ENCODE measurements at places on chromosomes 1 and 21.

DNA sequence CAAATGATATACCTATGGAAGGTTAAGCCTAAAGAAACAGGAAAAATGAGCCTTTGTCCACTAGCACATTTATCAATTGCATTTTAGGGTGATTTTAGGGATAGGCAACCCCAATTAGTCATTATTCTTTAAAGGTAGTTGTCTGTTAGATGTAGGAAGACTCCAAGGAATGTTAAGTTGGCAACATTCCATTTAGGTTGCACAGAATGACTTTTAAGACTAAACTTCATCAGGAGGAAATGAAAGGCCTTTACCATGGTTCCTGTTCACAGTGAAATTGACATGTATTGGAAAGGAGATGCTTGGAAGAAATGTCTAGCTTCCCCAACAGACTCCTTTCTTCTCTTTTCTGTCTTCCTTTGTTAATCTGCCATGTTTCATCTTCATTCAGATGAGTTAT is 1.6 kb upstream of the APOBEC4 start:
- DNase-seq = no peak

DNA sequence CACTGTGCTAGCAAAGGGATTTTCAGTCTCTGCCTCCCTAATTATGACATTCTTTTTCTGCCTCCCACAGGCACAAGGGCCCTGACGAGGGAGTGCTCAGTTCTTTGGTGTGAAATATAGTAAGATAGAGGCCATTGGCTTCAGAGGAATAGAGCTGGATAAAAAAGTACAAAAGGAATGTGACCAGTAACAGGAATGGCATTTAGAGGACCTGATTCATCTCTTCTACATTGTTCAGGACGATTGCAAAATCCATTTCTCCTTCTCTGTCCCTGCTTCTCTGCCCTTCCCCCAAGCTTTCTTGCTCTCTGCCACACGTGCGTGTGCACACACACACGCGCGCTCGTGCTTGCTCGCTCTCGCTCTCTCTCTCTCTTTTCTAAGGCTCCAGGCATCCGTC is 668.2 kb downstream of the KIF26B start:
- DNase-seq = no peak

GRCh38 chr1:200866521-200866920 is 6.3 kb upstream of the GPR25 start:
- DNase-seq = no peak

GRCh38 chr1:221672965-221673364 is 68.9 kb downstream of the DUSP10 start:
- no peak for DNase-seq

GRCh38 chr1:208357644-208358507 is 113.7 kb upstream of the PLXNA2 start:
- no peak for DNase-seq

DNA sequence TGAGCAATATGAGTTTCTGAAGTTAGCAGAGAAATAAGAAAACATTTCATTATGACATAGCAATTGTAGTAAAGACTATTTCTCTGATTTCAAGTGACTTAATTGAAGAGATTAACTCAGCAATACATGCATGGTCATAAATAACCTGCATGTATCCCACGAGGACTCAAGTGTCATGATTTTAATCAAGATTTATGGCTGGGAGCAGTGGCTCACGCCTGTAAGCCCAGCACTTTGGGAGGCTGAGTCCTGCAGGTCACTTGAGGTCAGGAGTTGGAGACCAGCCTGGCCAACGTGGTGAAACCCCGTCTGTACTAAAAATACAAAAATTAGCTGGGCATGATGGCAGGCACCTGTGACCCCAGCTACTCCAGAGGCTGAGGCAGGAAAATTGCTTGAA is 311.9 kb upstream of the PLD5 start:
- DNase-seq = no peak

GRCh38 chr1:93448983-93449804 is 1.3 kb downstream of the FNBP1L start:
- peak; percentile 33 for DNase-seq

Measured in renal cortex interstitium (tissue), 15 donors.